ENCODE measurements at places on chromosomes 11 and 22.

DNA sequence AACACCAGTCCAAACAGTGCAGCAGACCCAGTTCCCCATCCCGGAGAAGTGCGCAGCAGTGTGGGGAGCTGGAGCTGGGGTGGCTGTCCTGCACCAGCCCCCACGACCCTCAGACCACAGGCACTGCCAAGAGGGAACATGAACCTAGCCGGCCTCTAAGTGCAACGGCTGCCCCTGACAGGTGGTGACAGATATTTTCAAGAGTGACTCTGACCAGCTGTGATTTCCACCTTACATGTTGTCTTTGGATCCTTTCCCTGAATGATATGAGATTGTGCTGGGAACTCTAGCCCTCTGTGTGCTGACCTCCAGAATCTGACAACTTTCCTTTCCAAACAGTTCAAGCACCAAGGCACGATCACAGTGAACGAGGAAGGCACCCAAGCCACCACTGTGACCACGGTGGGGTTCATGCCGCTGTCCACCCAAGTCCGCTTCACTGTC is 12.6 kb downstream of the SERPIND1 start:
- DNase-seq: no peak

- peak; percentile 88 for DNase-seq
Measured at GRCh38 chr11:92843455-92843854, 126.0 kb upstream of the MTNR1B start.

- DNase-seq: no peak
Measured at GRCh38 chr22:48494256-48494967, 1333.3 kb downstream of the BRD1 start.

- peak; percentile 100 for DNase-seq
Measured at GRCh38 chr11:14336507-14337503, 22.2 kb downstream of the RRAS2 start.

DNA sequence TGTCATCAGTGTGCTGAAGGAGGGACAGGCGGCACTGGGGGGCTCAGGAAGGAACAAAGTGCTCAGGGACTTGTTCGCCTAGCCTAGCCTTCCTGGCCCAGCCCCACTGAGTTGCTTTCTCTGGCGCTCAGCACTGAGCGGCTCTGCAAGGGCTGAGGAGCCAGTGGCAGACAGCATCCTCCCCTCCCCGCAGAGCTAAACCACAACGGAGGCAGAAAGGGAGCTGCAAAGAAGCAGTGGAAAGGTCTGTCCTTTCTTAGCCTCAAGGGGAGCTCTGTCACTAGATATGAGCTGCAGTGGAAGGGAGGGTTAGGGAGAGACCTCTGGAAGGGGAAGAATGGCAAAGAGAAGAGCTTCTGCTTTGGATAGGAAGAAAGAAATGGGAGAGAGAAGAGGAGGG is 89.7 kb upstream of the PHOX2A start:
- DNase-seq: no peak

DNA sequence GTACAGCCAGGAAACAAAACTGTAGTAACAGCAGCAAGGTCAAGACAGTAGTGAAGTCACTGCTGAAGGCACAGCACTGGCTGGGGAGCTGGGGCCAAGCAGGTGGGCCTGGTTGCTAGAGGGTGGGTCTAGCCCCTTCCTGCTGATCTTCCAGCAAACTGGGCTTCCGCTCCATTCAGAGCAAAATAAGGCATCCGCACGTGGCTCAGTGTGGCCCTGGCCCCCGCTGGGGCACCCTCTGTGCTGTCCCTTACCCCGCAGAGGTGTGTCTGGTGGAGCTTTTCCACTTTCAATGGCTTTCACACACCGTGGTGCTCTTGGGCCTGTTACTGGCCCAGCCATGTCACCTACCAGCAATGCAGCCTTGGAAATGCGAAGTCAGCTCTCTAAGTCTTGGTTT is 162.4 kb upstream of the B3GAT1 start:
- no peak for DNase-seq

DNA sequence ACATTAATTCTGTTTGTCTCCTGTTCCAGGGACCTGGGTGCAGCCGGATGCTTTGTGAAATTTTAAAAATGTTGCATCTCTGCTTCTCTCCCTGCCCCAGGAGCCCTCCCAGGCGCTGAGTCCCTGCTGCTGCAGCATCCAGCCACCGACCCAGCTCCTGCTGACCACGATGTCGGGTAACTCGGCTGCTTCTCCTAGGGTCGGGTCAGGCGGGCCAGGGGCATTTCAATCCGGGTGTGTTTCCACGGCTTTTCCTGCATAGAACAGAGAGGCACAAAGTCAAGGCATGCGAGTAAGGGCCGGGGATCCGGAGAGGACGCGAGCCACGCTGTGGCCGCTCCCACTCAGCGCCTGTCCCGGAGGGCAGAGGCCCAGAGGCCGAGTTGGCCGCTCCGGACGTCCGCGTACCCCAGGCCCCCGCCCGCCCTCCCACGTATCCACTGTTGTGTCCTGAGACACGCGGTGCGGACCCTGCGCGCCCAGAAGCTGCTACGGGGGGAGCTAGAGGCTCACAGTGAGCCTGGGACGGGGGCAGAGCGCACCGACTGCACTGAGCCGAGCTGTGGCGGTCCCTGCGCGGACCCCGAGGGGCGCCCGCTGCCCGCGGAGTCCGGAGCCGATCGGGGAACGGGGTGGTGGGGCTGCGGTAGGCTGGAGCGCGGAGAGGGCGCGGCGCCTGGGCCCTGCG is at the start of gene POU2AF3:
Gene POU2AF3, plus strand, starts transcription at position 134 of the 688 bp plus-strand sequence. Its CDS starts 36 bp downstream, at position 170.
- no peak for DNase-seq

DNA sequence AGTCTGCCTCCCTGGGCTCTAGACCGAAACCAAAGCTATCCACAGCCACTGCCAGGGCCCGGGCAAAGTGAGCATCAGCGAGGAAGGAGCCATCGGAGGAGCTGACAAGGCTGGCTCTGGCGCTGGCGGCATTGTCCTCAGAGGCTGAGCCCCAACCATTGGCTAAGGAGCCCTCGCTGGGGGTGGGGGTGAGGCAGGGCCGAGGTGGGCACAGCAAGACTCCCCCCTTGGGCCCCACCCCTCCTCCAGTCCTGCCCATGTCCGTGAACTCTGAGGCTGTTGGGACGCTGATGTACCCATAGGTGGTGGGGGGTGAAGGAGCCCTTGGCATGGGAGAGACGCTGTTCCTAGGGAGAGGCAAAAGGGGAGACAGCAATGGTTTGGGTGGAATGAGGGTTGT is 11.2 kb downstream of the ROBO4 start:
- DNase-seq: no peak

DNA sequence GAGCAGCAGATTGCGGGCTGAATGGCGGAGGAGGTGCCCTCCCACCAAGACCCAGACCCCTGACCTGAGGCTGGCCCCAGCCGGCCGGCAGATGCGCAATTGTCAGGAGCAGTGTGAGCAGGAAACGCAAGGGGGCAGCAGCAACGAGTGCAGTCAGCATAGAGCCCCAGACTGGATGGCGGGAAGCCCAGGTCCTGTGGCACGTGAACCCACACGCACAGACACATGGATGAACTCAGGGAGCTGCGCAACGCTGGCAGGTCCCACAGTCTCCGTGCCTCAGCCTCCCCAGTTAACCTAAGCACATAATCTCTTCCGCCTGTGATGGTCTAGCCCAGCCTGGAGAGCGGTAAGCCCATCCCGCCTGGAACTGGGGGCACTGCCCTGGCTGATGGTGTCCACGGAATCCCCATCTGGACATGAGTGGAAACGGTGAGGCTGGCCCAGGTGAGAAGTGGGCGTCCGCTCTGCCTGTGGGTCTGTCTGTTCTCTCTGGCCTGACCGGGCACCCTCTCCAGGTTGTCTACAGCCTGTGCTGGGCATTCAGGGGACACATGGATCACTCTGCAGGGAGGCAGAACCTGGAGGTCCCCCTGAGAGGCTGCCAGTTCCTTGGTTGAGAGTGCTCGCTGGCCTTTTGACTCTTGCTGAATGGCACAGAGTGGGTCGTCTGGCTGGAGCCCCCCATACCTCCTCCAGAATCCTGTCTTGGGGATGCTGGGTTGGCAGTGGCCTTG is 626 bp upstream of the TBX10 start:
- peak; percentile 23 for DNase-seq

- DNase-seq: peak; percentile 38
Measured at GRCh38 chr11:120270386-120270785, 30.4 kb downstream of the POU2F3 start.

- peak; percentile 17 for DNase-seq
Measured at GRCh38 chr11:123585206-123585605, 69.2 kb downstream of the SCN3B start.

- no peak for DNase-seq
Measured at GRCh38 chr11:129234978-129235377, 42.9 kb upstream of the ARHGAP32 start.

GRCh38 chr11:86954269-86955110 is 705 bp downstream of the FZD4 start:
- DNase-seq: no peak

DNA sequence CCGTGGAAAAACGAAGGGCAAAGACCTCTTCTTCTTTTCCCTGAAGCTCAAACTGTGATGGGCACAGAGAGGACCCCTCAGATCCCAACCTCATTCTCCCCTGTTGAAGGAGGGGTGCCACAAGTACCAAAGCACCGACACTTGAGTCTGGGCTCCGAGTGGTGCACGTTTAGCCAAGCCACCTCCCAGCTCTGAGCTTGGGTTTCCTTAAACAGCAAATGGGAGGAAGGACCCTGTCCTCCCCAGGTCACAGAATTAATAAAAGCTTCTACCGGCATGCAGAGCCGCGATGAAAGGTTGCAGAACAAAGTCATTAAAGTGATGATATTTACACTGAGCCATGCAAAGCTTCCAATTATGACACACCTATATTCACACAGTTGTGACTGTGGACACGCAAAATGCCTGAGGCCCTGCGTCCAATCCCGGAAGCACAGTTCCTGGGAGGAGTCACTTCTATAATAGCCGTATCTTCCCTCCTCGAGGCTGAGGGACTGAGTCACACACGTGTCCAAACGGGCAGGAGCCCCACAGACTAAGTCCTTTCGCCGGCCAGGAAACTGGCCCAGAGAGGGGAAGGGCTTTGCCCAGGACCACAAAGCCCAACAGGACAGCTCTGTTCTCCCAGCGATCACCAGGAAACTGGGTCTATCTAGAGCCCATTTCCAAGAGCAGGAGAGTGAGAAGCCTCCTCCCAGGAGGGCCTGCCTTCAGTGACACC is 922 bp upstream of the CSNK1E start:
- DNase-seq: peak; percentile 99

- DNase-seq: no peak
Measured at GRCh38 chr11:11415901-11416300, 62.9 kb upstream of the CSNK2A3 start.

DNA sequence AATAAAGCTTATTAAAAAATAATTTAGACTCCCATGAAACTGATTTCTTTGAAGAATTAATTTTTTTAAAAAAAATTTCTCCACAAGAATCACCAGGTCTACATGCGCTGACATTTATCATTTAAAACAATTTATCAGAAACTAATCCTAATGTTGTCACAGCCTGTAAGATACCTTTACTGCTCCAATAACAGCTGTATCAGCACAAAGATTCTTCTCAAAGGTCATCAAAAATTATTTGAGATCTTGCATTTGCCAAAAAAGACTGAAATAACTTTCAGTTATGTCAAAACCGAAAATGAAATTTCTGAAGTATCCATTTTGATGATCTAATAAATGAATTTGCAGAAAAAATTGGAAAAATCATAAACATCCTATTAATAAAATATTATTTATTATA is 8.1 kb downstream of the KRTAP5-5 start:
- no peak for DNase-seq

- no peak for DNase-seq
Measured at GRCh38 chr11:78180751-78181150, 7.7 kb downstream of the KCTD21 start.

- DNase-seq: peak; percentile 44
Measured at GRCh38 chr11:27394781-27395228, 31.8 kb upstream of the CCDC34 start.

DNA sequence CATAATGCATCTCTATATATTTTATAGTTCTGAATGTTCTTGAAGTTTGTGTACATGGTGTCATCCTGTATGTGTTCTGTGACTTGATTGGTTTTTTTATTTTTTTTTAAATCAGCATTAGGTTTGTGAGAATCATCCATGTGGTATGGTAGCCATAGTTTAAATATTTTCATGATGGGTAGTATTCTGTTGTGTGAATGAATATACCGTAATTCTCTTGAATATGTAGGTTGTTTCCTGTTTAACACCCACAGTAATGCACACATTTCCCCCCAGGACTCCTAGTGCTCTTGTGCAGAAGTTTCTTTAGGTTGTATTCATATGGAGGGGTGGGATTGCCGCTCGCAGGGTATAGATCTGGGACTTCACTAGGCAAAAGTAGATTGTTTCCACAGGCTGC is 2.0 kb downstream of the PACS1 start:
- no peak for DNase-seq

DNA sequence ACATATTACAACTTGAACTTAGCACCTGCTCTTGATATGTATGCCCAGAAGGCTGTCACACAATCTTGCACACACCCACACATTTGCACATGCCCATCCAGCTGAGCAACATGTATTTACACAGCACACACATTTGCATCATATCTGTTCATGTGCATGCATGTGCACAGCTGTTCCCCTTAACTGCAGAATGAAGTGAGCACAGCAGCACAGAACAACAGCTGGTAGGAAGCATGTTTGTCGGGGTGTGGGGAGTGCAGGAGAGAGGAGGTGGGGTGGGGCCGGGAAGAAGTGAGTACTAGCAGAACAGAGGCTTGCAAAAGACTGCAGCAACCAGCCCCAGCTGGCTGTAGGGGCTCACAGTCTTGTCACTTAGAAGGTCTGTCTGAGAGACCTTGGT is 296.5 kb downstream of the KIRREL3 start:
- no peak for DNase-seq

DNA sequence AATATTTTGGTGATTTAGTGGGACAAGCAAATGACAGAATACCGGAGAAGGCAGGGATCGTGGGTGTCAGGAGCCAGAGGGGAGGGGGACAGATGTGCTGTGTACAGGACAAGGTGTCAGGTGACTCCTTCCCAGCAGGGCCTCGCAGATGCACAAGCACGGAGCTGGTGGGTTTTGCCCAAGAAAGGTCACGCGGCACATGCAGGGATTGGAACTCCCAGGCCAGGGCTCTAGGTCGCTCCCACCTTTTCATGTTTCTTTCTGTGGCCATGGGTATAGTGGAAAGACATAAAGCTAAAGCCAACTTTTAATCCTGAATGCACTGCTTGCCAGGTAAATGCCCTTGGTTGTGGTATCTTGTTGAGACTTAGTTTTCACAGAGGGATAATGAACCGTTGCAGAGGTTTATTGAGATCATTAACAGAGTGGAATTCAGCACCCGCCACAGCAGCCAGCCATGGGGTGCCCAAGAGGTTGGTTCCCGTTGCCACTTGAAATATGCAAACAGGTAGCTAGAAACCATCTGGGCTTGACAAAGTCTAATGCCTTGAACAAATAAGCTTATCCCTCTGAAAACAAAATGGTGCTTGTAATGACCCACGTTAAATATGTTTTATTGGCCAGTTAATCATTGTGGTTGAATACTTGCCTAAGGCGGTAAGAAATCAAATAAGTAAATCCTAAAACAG is 10.1 kb downstream of the C22orf23 start:
- no peak for DNase-seq

- no peak for DNase-seq
Measured at GRCh38 chr11:121700968-121701367, 248.2 kb upstream of the SORL1-AS1 start.

- DNase-seq: peak; percentile 55
Measured at GRCh38 chr22:50250555-50251476, at the start of gene HDAC10. Gene HDAC10, minus strand, starts transcription at chr22:50251265. Its CDS starts 233 bp downstream, at chr22:50251032.

Data from bronchial epithelial cell (primary cell).